ENCODE measurements at places on chromosomes 2 and 18.

DNA sequence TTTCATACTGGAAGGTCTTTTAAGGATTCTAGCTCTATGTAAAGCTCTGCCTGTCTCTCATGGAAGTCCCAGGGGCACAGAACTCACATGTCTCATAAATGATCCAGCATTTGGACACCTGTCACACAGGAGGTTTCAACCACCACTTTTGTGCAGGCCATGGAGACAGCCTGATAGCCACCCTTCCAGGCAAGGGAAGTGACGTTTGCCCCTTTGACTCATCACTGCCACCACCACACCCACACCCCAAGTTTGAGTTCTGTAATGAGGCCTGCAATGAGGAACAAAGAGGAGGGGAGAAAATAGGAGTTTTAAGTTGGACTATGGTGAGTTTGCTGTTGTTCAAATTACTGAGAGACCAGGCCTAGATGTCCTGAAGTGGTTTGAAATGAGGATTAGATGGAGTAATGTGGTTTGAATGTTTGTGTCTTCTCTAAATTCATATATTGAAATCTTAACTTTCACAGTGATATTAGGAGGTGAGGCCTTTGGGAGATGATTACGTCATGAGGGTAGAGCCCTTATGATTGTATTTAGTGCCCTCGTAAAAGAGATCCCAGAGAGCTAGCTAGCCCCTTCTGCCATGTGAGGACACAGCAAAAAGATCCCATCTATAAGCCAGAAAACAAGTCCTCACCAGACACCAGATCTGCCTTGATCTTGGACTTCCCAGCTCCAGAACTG, 175.3 kb upstream of the EPHA4 start:
- no peak for DNase-seq

- DNase-seq = no peak
These were observed 364.4 kb downstream of the ZNF521 start for GRCh38 chr18:24987303-24988252.

- no peak for DNase-seq
These were observed 175.0 kb downstream of the GCA start for GRCh38 chr2:162518894-162519293.

DNA sequence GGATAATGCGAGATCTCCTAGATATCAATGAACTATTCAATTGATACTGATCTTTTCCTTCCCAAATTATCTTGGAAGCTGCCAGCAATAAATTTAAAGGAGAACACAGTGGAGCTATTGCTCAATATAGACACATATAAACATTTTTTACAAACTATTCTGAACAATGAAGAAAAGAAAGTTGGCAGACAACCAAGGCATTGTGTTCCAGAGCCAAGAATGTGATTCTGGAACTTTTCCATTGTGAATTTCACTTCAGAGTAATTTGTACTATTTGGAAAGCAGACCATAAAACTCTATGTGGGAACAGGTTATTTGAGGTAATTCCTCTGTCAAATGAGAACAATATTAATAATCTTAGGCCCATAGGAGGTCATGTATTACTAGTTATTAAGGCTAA, 588.2 kb downstream of the IRS1 start:
- DNase-seq = no peak

DNA sequence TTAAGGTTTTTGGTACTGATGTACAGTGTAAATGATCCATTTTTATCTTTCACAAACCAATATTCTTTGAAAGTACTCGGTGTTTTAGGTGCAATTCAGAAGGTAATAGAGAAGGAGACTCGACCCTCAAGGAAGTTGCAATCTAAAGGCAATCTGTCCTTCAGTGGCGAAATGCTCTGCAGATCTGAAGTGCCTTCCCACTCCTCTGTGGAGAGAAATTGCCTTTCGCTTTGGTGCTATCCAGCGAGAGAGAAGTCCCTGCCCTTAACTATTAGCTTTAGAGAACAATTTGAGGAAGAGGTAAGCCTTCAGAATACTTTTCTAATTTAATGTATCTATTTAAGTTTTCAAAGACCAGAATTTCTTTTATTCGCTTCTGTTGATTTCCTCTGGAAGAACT, 371.8 kb upstream of the FANCL start:
- DNase-seq = no peak

DNA sequence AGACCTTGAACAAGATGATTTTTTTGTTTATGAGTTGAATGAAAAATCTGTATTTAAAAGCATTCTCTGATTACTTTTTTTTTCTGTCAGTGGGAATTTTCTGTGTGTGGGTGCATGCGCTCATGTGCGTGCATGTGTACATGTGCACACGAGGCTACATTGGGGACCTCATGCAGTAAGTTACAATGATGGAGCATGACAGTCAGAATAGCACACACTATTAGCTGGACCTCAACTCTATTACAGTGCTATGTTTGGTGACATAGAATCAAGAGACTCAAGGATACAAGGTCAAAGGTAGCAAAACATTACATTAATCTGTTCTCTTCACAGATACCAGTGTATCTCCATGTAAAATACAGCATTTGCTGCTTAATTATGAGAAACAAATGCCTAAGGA, 276.8 kb upstream of the FIGN start:
- DNase-seq = no peak

DNA sequence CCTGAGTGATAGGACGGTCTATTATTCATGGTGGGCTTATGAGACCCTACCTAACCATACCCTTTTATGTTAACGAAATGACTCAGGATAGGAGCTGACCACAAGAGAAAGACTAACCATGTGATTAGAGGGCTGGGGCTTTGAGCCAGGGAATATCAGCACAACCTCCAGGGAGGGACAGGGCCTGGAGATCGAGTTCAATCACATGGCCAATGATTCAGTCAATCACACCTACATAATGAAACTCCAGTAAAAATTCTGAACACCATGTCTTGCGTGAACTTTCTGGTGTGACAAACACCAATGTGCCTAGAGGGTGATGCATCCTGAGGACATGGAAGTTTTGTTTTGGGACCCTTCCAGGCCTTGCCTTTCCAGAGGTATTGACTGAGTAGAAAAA, 2.2 kb upstream of the TEX51 start:
- DNase-seq = no peak

GRCh38 chr2:160615706-160616105, 122.1 kb upstream of the RBMS1 start:
- DNase-seq = no peak

- no peak for DNase-seq
These were observed 68.6 kb downstream of the TNP1 start for GRCh38 chr2:216791303-216791702.

DNA sequence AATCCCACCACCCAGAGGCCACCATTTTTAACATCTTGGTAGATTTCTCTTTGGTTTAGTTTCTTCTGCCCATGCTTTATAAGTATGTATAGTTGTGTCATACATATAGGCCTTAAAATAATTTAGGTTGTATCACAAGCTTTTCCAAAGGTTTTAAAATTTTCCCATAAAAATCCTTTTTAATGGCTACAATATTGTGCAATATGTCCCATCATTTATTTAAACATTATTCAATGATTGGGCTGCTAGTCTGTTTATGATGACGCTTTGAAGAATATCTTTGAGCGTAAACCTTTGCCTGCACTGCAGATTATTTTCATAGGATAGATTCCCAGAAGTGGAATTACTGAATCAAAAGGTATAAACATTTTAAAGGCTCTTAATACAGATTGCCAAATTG, 217.3 kb downstream of the CLIP4 start:
- DNase-seq = no peak

Data from T1000 (cell line).